CD4-positive, alpha-beta T cell treated with Interleukin-17A for 4 hours (primary cell): ENCODE measurements at places on chromosomes 1 and 21.

- DNase-seq = no peak
Observed at GRCh38 chr1:234659538-234659937, 49.6 kb upstream of the IRF2BP2 start.

DNA sequence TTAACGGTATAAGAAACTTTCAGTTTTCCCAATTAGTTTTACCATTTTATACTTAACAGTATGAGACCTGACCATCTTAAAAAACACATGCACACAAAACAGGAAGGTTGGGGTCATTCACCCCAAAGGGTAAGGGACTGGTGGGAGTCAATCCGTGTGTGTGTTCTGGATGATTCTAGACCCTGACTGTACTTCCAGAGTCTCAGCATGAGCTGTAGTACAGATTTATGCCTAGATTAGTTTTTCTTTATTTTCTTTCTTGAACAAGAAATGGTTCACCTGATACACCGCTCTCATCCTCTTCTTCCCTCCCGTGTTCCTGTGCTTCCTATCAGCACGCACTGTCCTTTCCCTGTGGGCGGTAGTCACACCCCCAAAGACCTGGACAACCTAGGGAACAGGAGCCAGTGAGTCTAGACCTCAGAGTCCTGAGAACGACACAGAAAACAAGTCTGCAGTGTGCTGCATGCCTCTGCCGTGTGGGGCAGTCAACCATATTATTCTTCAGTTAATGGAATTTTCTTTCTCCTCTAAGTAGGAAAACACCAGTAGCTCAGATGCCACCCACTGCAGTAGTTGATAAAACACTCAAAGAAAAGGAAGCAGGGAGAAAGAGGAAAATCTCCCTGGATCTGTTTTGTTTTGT lies 38.9 kb upstream of the MRPS6 start:
- no peak for DNase-seq

DNA sequence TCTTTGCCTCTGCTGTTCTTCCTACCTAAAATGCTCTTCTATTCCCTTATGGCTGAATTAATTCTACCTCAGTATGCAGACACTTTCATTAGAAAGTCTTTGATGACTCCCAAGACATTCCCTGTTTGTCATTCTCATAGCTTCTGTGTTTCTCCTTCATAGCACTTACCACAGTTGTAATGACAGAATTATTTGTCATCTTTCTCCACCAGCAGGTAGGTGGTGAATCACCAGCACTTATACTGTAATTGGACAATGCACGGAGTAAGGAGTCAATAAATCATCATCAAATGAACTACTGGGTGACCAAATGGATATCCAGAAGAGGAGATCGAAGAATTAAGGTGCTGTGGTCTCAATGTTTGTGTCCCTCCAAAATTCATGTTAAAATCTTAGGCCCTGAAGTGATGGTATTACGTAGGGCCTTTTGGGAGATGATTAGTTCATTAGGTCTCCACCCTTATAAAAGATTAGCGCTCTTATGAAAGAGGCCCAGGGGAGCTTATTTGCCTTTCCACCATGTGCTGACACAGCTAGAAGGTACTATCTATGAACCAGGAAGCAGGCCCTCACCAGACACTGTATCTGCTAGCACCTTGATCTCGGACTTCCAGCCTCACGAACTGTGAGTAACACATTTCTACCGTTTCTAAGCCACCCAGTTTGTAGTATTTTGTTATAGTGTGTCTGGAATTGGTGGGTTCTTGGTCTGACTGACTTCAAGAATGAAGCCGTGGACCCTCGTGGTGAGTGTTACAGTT lies 2.4 kb upstream of the CCT8 start:
- no peak for DNase-seq

DNA sequence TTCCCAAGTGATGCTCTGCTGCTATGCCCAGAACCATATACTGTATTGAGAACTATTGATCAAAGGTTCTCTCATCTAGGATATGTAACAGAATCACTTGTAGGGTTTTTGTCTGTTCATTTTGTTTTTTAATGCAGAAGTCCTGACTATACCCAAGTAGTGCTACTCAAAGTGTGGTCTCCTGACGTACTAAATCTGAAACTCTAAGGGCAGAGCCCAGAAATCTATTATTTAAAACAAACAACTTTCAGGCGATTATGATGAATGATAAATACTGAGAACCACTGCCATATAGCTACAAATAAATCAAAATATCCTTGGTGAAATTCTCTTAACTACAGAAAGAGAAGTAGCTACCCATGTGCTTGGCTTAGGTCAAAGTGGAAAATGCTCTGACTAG lies 10.1 kb downstream of the ZZZ3 start:
- no peak for DNase-seq

DNA sequence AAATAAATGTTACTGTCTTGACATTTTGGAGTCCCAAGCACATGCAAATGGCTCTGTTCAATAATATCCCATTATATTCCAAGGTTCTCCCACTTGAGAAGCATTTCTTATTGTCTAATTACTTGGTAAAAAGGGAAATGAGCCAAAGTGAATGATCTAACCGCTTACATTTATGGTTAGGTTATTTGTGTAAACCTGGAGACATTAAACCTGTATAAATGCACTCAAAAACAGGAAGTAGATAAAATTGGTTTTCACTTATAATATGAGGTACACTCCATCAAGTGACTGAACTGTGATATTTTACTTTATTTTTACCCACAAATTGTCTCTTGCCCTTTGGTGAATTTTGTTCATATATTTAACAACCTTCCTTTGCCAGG lies 26.8 kb downstream of the KIF1B start:
- no peak for DNase-seq
